ENCODE measurements at places on chromosomes 12 and 14.
A peak's percentile ranks its signal among the peaks of the same experiment; 100 is the strongest.

GRCh38 chr12:68789144-68789878, 18.7 kb upstream of the MDM2 start:
- DNase-seq, result no peak

DNA sequence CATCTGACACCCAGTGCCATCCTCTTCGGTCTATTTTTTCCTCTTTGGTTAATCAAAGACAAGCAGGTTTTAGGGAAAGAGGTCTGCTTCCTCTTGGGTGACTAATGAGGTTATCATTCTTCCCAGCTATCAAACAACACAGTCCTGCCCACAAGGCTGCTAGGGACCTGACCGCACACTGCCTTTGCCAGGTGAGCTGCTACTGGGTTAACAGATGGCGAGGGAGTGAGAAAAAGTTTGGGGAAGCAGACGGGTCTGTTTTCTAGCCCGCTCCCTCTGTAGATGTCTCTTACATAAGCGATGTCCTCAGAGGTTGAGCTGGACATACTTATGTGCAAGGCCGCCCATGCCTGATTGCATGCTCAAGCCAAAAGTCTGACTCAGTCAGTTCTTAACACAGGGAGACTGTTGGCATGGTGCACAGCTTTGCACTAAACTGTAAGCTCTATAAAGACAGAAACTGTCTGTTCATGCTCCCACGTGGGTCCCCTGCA, 94.1 kb downstream of the SLC15A4 start:
- no peak for DNase-seq

- DNase-seq, result no peak
These were observed 1133.9 kb downstream of the AACS start for GRCh38 chr12:126198966-126199692.

DNA sequence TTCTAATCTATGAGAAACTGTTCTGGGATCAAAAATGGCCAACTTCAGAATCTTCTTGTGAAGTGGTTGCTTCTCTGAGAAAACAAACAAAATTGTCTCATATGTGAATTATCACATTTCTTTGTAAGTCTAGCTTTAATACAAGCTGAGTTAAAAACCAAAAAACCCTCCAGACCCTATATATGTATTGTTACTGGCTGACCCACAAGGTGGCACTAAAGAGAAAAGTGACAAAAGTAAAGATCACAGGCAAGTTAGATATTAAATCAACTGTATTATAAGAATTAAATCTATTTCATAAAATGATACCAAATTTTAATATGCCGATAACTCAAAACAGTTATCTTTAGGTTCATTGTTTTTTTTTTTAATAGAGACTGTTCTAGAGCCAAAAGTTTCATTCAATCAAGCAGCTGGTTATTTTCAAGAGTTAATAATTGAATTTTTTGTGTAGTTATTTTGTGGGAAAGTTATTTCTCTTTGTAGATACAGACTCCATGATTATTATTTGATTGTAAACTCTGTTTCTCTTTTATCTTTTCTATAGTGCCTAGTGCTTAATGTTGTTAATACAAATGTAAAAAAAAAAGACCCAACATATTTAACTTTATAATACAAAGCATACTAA, 7.5 kb upstream of the TRHDE start:
- DNase-seq, result no peak

DNA sequence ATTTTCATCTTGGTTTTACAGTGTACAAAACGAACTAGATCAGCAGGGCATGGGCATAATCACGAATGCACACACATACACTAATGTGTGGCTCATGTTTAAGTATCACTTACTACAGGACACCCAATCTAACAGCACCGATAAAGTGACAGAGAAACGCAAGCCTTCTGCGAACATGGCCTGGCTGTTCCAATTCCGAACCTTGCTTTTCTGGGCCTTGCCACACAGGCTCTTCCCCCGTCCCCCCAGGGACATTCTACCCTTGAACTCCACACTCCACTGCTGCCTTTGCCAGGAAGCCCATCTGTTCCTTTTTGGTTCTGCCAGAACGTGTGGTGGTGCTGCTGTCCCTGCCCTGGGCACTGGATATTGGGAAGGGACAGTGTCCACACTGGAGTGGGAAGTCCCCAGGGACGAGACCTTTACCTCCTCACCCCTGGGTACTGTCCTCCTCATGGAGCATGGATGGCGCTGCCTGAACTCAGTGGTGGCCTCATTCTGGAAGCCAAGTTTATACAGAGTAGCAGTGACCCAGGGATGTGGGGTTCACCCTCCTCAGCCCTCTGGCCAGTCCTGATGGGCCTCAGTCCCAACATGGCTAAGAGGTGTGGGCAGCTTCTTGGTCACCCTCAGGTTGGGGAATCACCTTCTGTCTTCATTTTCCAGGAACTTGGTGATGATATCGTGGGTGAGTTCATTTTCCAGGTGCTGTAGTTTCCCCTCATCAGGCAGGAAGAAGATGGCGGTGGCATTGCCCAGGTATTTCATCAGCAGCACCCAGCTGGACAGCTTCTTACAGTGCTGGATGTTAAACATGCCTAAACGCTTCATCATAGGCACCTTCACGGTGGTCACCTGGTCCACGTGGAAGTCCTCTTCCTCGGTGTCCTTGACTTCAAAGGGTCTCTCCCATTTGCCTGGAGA, 7.9 kb downstream of the SERPINA1 start:
- DNase-seq, result no peak

- DNase-seq, result no peak
These were observed 211.4 kb upstream of the RTL1 start for GRCh38 chr14:101114726-101115515.

GRCh38 chr12:104964167-104964855, 6.2 kb upstream of the SLC41A2 start:
- DNase-seq, result no peak

- no peak for DNase-seq
These were observed 157.3 kb downstream of the BTG1 start for GRCh38 chr12:91988086-91988923.

DNA sequence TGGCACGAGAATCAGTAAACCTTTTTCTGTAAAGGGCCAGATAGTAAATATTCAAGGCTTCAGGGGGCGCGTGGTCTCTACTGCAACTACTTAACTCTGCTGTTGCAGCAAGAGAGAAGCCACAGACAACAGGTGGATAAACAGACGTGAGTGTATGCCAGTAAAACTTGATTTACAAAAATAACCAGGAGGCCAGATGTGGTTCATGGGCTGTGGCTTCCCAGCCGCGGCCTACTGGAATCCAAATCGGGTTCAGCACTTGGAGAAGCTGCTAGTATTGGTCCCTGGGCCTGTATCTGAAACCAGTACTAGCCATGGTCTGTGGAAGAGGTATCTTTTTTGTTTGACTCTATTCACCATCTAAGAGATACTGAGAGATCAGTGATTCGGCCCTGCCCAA, 13.3 kb downstream of the PPP2R5C start:
- DNase-seq, result no peak

- DNase-seq, result no peak
These were observed 191.7 kb downstream of the TMX1 start for GRCh38 chr14:51431741-51432140.

GRCh38 chr12:117587631-117588287, 226.3 kb upstream of the NOS1 start:
- peak; percentile 31 for DNase-seq

- no peak for DNase-seq
These were observed 187.0 kb downstream of the MED13L start for GRCh38 chr12:116090516-116090915.

DNA sequence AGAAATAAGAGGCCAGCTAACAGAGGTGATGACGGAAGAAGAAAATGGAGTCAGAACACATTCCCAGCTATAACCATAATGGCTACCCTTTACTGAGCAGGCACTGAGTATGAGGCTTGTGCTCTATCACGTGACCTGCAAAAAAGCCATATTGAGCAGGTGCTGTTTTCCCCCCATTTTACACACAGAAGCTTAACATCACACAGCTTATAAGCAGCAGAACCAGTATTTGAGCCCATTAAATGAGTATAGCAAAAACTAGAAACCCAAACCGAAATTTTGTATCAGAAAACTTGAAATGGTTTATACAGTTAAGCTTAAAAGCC, 28.4 kb downstream of the PAPLN start:
- DNase-seq, result no peak

GRCh38 chr14:80447392-80447791, 236.1 kb upstream of the DIO2 start:
- no peak for DNase-seq

- DNase-seq, result no peak
These were observed 38.4 kb upstream of the MANSC4 start for GRCh38 chr12:27818401-27818918.

GRCh38 chr12:6699989-6700645, 498 bp downstream of the PIANP start:
- DNase-seq, result no peak

- no peak for DNase-seq
These were observed 20.2 kb downstream of the HEATR5A start for GRCh38 chr14:31400031-31400638.

- no peak for DNase-seq
These were observed 4.6 kb downstream of the FOXN4 start for GRCh38 chr12:109304485-109304884.

GRCh38 chr12:112573141-112573540, 154.4 kb downstream of the PTPN11 start:
- DNase-seq, result no peak

DNA sequence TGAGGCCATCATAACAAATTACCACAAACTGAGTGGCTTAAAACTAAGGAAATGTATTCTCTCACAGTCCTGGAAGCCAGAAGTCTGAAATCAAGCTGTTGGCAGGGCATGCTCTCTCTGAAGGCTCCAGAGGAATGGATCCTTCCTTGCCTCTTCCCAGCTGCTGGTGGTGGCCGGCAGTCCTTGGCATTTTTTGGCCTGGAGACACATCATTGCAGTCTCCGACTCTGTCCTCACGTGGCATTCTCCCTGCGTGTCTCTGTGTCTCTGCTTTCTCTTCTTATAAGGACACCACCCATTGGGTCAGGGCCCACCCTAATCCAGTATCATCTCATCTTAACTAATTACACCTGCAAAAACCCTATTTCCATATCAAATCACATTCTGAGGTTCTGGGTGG, 206.1 kb downstream of the SLC41A2 start:
- no peak for DNase-seq

- DNase-seq, result no peak
These were observed 1082.4 kb downstream of the TMTC2 start for GRCh38 chr12:83769151-83769550.

- no peak for DNase-seq
These were observed 63.4 kb upstream of the CSRP2 start for GRCh38 chr12:76942267-76942666.

Data from NCI-H2029 (cell line).